ENCODE measurements at places on chromosomes 1 and 21. TPM values are rescaled to one million over a fixed set of nuclear protein-coding genes. Genes with fewer than 3 reads are reported as not detected.

- no peak for DNase-seq
These were observed 19.1 kb downstream of the AGL start for GRCh38 chr1:99869304-99869703.

- DNase-seq: no peak
These were observed 69.2 kb upstream of the RGS2 start for GRCh38 chr1:192739476-192740184.

DNA sequence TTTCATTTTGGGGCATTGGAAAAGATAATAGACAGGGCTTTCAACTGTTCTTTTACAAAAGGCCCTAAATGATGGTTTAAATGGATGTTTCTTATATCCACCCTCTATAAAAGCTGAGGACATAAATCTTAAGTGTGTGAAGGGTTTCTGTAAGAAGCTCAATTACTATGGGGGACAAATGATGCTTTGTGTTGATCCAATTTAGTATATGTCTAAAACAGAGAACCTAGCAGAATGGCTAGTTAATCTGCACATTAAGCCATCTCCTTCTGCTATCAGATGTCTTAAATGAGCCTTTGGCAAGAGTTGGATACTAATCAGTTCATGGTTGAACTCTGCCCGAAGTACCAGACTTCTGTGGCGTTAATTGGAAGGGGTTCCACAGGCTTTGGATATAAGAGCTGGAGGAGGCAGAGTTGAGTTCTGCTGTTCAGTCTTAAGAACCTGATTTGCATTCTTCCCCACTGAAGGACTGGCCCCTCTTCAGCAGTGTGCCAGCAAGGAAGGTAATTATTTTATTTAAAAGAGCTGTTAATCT, 43.1 kb downstream of the PTGFRN start:
- DNase-seq: no peak

DNA sequence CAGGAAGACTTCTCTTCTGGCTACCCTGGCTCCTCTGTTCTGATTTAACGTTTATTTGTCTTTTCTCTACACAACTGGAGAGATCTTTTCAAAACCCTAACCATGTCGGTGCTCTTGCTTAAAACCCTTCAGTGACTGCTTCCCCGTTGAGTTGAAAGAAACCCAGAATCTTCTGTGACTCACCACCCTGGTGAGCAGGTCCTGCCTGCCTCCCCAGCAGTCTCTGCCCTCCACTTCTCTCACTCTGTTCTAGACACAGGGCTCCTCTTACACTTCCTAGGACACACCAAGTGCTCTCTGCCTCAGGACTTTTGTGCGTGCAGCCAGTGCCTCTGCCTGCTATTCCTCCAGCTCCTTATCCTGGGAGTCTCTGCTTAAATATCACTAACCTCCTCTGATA, 131.4 kb downstream of the IER5 start:
- peak; percentile 39 for DNase-seq

GRCh38 chr1:237149857-237150256, 107.9 kb downstream of the RYR2 start:
- no peak for DNase-seq

DNA sequence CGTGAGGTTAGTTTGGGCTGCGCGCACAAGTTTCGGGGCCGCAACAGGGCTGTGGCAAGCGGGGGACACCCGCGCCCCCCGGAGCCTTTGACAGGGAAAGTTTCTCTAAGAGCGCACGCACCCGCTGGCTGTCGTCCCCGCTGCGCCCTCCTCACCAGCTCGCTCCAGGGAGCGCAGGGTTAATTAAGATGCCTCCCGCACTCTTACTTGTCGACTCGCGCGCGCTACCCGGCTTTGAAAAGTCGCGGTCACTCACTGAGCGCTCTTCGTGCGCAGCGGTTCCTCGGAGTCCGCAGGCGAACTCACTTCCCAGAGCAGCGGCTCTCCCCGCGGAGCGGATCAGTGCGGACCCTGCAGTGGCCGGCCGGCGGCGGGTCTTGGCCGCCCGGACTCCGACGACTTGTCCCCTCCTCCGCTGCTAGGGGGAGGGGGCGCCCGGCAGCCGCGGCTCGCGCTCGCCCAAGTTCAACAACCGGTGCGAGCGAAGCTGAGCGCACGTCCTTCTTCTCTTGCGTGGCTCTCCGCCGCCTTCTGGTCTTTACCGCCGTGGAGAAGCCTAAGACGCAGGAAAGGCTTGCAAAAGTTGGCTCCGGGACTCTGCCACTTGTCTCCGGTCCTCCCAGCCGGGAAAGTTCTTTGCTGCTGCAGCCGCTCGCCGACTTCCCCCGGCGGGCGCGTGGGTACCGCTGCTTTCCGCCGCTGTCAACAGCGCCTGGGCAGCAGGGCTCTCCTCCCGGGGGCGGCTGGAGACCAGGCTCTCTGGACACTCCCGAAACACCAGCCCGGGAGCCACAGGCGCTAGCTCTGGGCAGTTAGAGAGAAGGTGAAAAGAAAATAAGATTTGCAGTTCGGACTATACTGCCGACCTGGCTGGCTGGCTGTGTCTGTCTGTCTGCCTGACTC, 506 bp downstream of the JUN start:
- peak; percentile 73 for DNase-seq

- peak; percentile 41 for DNase-seq
These were observed 184.0 kb downstream of the CDC7 start for GRCh38 chr1:91684481-91685196.

DNA sequence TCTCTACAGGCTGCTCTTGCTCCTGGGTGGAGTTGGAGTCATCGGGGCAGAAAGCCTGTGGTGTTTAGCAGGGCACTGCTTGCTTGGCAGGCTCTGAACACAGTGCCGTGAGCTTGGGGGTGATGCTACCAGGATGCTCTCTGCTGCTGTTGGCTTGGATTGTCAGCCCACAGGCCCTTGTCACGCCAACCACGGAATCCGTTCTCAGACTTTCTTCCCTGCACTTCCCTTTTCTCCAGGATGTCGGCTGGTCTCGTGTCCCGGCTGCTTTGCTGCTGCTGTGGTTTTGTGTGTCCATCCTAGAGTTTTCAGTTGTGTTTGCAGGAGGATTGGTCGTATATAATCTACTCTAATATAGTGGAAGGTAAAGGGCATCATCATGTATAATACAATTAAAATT, 44.4 kb upstream of the TTC34 start:
- no peak for DNase-seq

ST7L gene
- 26.8 TPM for total RNA-seq

DNA sequence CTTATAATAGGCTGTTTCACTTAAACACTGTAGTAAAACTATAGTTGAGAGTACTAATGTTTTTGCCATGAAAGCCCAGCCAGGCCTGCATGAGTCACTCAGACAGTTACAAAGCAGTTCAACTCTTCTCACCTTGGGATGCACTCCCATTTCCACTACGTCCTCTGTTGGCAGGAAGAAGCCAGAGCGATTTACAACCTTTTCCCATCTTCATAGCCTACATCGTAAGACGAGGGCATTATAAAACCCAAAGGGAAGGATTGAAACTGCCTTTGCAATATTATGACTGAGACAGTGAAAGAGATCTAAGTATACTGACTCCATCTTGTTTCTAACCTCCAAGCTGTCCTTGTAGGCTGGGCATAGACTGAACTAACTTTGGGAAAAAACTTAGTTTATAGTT, 71.8 kb upstream of the CSF1 start:
- DNase-seq: no peak

TMEM35B gene
- total RNA-seq: 23.0 TPM

DNA sequence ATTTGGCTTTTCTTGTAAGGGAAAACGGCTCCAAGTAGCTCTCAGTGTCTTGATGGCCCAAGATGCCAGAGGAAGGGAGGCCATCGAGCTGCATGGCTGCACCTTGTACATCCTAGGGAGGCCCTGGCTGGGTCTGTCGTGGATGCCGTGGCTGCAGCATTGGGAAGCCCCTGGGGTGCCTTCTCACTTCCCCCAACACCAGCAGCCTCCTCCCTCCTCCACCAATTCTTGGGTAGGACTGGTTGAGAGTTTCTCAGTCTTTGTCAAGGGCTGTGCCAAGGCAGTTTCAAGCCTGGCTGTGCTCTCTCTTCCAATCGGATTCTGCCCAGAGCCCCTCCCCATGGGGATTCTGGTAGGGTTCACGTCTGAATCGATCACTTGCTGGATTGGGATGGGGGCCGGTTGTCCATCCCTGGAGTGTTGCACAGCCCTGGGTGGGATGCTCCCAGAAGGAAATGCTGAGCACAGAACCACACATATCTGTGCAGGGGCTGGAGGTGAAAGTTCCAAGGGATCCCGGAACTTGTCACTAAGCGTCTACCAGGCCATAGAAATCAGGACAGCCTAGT, 14.0 kb upstream of the SPSB1 start:
- DNase-seq: peak; percentile 75

PLA2G2C gene
- not detected for total RNA-seq

PPIAL4G gene
- not detected for total RNA-seq

GRCh38 chr1:185442050-185442449, 125.0 kb upstream of the IVNS1ABP start:
- DNase-seq: peak; percentile 54

PDZK1 gene
- total RNA-seq: 0.29 TPM

DNA sequence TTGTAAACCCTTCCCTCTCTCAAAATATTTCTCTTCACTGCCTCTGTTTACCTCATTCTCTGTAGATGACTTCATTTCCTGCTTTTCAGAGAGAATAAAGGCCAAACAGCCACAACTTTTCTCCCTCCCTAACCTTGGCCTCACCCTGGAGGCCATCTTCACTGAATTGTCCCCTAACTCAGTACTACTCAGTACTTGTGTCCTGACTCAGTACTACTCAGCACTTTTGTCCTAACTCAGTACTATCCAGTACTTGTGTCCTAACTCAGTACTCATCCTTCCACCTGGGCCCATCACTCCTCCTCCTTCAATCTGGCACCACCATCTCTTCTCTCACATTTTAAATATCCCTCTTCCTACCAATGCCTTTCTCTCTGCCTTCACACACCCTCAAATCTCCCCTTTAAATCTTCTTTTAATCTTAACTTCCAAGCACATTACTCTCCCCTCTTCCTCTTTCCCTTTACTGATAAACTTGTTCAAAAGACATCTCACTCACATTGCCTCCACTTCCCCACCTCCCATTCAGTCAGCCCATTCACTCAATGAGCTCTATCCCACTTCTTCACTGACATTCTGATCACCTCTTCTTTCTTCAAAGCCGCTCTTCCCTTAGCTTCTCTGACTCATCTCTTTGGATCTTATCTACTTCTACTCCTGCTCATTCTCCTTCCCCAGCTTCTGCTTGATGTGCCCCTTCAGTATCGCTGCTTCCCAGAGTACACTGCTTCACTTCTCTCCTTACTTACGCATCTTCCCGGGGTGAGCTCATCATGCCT, 121.4 kb downstream of the RNF220 start:
- no peak for DNase-seq

DMBX1 gene
- not detected for total RNA-seq

DNA sequence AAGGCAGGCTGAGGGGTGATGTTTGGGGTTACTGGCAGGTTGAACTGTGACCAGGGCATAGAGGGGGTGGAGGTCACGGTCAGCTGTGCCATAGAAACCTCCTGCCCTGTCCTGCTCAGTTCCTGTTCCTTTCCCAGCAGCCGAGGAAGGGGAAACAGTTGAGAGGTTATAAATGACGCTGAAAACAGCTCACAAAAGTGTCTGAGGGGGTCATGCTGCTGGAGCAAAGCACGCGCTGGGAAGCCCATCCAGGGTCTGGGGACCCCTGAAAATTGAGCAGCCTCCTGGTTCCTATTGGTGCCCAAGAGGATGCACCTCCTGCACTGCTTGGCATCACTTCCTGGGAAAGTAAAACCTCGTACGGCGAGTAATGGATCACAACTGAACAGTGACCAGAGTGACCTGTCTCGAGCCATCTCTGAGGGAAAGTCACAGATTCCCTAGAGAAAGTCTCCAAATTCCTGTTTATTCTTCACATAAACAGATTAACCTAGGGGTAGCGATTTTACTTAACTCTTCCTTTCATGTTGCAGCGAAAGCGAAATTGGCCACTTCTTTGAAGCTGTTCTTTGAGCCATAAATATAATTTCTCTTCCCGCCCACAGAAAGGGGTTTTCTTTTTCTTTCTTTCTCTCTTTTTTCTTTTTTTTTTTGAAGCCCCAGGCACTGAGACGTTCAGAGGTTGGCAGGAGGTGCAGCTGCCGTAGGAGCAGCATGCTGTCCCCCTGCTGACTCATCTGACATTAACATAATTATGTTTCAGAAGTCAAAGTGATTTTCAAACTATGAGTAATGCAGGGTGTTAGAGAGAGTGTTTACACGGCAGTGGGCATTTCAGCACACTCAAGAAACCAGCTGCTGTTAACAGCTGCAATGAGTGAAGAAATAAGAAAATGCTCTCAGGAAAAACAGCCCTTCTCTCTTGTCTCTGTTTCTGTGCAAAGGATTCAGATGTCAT, 41.8 kb upstream of the ATF3 start:
- no peak for DNase-seq

OR2L3 gene
- not detected for total RNA-seq

IFI44 gene
- total RNA-seq: 35.8 TPM

DNA sequence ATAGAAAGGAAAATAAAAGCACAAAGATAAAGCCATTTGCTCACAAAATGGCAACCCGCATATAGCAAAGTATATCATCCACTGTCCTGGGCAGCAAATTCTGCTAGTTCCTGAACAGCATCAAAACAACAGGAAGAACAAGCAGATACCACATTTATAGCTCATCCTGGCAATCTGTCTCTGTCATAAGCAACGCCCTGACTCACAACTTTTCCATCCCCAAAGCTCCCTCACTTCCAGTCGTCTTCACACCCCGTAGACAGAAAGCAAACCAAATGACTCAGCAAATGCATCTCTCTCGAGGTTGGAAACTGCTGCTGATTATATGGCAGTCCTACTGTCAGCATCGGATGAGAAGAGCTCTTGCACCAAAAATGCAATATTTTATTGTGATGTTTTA, 65.8 kb downstream of the AK5 start:
- DNase-seq: peak; percentile 44

- DNase-seq: no peak
These were observed 19.2 kb upstream of the RCAN3 start for GRCh38 chr1:24483441-24483840.

BACE2 gene
- total RNA-seq: 85.2 TPM

- peak; percentile 80 for DNase-seq
These were observed 121.6 kb downstream of the SYT2 start for GRCh38 chr1:202588503-202589189.

DNA sequence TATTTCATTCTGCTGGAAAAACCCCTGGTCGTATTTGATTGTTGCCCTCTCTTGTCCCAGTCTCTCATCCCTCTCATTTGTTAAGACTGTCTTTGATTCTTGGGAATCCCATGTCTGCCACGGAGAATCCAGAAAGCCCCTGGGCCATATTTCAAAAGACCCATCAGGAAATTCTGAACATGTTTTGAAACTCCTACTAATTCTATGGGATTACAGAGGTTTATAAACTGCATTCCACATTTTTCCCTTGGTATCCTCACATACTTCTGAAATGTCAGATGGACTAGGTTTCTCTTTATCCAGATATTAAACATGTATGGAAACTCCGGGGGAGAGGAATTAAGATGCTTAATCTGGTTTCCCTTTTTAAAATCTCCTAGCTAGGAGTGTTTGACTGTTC, 80.0 kb downstream of the HUNK start:
- DNase-seq: no peak

OR14K1 gene
- total RNA-seq: 0.36 TPM

- no peak for DNase-seq
These were observed 943.4 kb downstream of the TTLL7 start for GRCh38 chr1:83055391-83056170.

- no peak for DNase-seq
These were observed 34.9 kb upstream of the VASH2 start for GRCh38 chr1:212915245-212916091.

All from osteoblast (primary cell).